Activated T-helper 1 cell treated with Interleukin-2 at 50 U/mL for 16 hours (primary cell): ENCODE measurements at places on chromosomes 5 and 9.

GRCh38 chr5:80283360-80283759 lies 27.5 kb upstream of the SERINC5 start:
- DNase-seq = no peak

DNA sequence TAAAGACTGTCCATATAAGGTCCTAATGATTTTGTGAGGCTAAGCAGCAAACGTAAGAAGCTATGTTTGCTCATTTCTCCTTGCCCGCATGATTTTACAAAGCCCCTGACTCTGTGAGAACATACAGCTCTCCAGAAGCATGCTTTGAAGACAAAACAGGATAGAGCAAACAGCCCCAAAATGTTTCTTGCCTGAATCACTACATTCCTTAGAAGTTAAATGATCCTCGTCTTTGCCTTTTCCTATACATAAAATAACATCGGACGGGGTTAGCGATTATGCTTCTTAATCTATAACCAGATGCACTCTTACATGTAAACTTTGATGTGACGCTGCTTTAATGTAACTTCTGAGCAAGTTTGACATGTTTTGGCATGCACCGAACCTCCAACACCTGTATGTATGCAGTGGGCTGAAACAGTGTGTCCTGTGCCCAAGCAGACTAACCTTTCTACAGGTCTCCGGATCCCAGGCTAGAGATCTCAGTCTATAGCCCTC lies 353.7 kb downstream of the CETN3 start:
- no peak for DNase-seq

DNA sequence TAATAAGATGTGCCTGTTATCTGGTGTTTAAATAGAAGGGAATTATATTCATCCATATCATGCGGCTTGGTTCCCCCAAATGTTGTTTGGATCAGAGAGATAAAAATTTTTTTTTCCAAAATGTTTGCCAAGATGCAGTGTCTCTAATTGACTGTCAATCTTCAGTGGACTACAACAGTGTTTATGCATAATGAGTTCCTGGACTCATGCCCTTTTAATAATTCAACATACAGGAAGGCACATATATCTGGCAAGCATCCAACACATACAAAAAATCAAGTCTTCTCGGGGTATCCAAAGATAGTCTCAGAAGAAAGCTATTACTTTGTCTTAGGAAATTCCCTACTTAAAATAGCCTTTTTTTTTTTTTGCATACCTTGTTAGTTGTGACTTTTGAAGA lies 1534.7 kb downstream of the EFNA5 start:
- no peak for DNase-seq

GRCh38 chr5:154242964-154243376 lies 52.4 kb downstream of the GALNT10 start:
- no peak for DNase-seq

GRCh38 chr9:125867751-125868415 lies 120.7 kb downstream of the PBX3 start:
- DNase-seq = no peak

DNA sequence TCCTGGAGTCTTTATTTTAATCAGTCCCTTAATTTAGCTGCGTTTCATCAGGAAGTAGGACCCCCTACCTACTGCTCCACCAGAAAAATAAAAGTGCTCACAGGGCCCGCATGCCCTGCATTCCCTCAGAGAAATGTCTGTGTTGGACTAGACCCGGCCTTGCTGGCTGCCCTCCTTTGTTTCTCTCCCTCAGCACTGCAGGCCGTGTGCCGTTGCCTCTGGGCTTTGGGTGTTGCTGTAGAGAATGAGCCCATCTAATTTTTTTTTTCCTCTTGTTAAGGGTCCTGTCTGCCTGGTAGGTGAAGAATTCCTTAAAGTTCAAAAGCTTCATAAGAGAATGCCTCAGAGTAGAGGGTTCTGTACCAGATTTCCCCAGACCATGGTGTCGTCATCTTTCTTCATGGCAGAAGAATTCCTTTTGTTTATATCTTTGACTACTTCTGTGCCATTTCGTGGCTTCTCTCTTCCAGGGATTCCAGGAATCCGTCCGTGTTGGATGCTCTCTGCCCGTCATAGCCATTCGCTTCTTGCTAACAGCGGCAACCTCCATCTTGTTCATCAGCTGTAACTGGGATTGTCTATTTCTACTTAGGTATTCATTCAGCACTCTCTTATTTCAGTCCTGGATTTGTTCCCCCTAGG lies 49.8 kb upstream of the ANGPTL2 start:
- no peak for DNase-seq

- DNase-seq = no peak
These were observed 91.2 kb downstream of the ARRDC3 start for GRCh38 chr5:91291628-91292569.

GRCh38 chr5:131280417-131280816 lies 16.6 kb downstream of the CDC42SE2 start:
- DNase-seq = no peak

- DNase-seq = no peak
These were observed 26.1 kb upstream of the MACIR start for GRCh38 chr5:103232393-103232999.
